ENCODE measurements at places on chromosomes 1 and 21. TPM values are rescaled to one million over a fixed set of nuclear protein-coding genes. Genes with fewer than 3 reads are reported as not detected.

- no peak for DNase-seq
These were observed 338.3 kb downstream of the LTN1 start for GRCh38 chr21:28654406-28654805.

DNA sequence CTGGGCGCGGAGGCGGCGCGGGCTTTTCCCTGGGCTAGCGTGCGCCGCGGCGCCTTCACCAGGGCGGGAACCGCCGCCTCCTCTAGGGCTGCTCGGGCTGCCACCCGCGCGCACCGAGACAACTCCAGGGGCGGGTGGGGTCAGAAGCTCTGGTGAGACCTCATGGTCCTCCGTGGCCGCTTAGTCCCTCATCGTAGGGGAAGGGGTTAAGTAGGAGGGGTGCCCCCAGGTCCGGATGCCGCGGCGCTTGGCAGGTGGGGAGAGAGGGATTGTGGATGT, 559 bp downstream of the SERTAD4 start:
- DNase-seq = no peak

Gene OR10J1
- not detected for total RNA-seq

GRCh38 chr1:15354580-15354965, 55.1 kb upstream of the EFHD2 start:
- DNase-seq = no peak

GRCh38 chr1:87331365-87332241, 2.9 kb downstream of the LMO4 start:
- peak; percentile 84 for DNase-seq

DNA sequence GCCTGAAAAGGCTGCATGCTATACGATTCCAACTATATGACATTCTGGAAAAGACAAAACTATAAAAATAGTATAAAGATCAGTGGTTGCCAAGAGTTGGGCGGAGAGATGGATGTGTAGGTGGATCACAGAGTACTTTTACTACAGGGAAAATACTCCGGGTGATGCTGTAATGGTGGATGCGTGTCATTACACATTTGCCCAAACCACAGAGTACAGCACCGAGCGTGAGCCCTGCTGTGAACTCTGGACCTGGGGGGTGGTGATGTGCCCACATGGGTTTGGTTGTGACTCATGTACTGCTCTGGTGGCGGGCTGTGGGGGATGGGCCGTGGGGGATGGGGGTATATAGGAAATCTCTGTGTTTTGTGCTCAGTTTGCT, 162.7 kb upstream of the COL6A1 start:
- no peak for DNase-seq

DNA sequence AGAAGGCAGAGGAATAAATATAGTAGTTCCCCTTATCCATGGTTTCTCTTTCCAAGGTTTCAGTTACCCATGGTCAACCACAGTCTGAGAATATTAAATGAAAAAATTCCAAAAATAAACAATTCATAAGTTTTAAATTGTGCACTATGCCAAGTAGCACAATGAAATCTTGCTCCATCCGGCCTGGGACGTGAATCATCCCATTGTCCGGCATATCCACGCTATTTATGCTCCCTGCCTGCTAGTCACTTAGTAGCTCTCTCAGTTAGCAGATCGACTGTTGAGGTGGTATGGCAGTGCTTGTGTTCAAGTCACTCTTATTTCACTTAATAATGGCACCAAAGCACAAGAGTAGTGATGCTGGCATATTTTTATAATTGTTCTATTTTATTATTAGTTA, 58.6 kb upstream of the ARHGAP29 start:
- no peak for DNase-seq

Gene MYBPH
- total RNA-seq = not detected

DNA sequence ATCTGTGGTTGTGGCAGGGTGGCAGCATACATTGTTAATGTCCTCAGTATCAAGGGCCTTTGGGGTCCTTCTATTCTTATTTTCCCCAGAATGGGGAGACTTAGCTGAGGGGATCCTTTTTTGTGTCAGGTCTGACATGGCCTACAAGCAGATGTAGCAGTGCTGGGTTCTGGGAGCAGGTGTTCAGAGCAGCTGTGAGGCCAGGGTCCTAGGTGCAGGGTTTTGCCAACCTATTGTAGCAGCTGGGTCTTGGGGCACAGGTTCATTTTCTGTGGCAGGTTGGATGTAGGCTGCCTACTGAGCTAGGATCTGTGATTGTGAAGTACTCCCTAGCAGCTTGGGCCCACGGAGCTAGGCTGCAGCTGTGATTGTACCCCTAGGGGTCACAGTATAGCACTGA, 60.1 kb downstream of the DIPK1A start:
- DNase-seq = no peak

Gene TNFAIP8L2
- 4.6 TPM for total RNA-seq

DNA sequence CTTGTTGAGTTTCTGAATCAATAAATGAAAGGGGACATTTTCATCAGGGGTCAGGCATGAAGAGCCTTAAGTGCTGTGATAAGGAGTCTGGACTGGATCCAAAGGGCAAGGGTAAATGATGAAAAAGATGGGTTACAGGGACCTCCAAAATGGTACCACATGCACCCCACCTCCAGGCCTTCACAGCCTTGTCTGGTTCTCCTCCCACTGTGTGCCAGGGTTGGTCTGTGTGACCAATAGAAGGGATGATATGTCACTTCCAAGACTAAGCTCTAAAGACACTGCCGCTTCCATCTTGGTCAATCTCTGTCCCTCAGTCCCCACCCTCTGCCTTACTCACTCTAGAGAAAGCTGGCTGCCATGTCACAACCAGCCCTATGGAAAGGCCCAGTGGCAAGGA, 140.6 kb downstream of the ZNF281 start:
- no peak for DNase-seq

GRCh38 chr1:235851939-235852338, 14.8 kb downstream of the LYST start:
- DNase-seq = no peak

Gene SPATA45
- total RNA-seq = 0.60 TPM

DNA sequence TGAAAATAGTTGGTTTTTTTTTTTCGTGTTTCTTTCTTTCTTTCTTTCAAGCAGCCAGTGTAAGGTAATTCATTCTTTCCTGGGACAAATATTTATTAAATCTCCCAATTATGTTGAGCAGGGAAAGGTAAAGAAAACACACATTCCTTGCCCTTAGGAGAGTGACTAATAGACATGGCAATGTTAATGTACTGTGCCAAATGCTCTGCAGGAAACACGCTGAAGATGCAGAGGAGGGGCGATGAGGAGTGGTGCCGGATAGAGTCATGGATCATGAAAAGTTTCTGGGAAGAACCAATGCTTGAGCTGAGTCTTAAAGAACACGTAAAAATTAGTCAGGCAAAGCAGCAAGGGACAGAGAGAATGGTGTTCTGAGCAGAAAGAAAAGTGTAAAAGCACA, 199.2 kb downstream of the DNM3 start:
- DNase-seq = no peak

Gene SOX13
- 76.3 TPM for total RNA-seq

Gene TRABD2B
- 11.2 TPM for total RNA-seq

GRCh38 chr1:179793281-179793680, 50.2 kb downstream of the FAM163A start:
- no peak for DNase-seq

GRCh38 chr1:94806441-94806871, 13.7 kb upstream of the SLC44A3 start:
- DNase-seq = no peak

Gene XCL1
- total RNA-seq = 1.6 TPM

Gene PTPRC
- total RNA-seq = 29.8 TPM
